Pulmonary artery endothelial cell (primary cell): ENCODE measurements at places on chromosomes 16 and 17. TPM values are rescaled to one million over a fixed set of nuclear protein-coding genes. Genes with fewer than 3 reads are reported as not detected.

DNA sequence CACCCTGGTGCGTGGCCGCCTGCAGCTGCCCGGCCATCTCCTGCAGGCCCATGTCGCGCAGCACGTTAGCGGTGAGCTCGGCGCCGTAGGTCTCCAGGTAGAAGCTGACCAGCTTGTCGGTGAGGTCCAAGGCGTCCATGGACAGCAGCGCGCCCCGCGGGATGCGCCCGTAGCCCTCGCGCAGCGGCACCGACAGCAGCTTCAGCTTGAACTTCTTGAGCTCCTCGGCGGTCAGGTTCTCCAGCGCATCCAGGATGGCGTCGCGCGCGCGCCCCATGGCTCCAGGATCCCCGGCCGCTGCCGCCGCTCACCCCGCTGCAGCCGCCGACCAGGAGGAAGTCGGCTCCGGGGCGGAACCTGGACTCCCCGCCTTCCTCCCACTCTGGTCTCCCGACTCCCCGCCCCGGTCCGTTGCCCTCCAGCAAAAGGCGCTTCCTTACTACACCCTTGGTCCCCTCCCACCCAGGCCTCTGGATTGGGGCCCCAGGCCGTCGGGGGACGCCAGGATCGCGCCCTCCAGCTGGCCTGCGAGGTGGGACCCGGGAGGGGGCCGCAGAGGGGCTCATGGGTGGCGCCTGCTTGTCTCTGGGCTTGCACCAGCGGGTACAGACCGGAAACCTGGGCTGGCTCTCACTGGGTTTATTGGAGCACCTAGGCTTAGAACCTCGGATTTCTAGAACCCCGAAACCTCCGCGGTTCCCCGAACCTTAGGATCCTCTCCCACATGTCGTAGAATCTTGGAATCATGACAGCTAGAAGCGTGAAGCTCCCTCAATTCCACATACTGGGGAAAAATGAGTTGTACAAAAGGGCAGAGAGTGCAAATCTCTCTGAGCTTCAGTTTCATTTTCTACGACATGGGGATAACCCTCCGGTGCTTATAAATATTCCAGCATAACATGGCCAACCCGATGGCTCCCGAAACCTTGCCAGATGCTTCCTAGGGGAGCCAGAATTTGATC is at the start of gene PYCARD:
Gene PYCARD, minus strand, starts transcription at position 347 of the 962 bp plus-strand sequence. Its CDS starts 70 bp downstream, at position 277.
- no peak for DNase-seq

Gene PRSS21
- 0.73 TPM in 1 of 2 replicates, not detected in the other for total RNA-seq

GRCh38 chr17:61383689-61384201 is 15.9 kb upstream of the TBX2 start:
- DNase-seq, result no peak

GRCh38 chr17:58330538-58330996 is 2.0 kb upstream of the TSPOAP1 start:
- no peak for DNase-seq

DNA sequence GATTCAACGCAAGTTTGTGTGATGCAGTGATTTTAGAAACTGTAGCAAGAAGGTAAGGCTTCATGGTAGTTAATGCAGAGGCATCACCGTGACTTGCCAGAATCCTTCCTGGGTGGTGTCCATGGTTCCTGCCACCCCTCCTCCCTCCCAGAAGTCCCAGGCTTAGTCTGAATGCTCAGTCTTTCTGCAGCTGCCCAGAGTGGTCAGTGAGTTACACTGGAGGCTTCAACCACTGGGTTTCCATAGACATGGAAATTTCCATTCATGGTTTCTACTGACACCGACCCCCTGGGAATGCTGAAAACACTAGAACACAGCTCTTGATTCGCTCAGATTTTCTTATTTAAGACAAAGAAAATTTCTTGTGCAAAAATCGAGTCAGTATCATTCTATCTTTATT is 159.4 kb upstream of the HSBP1 start:
- no peak for DNase-seq

Gene DNAI2
- total RNA-seq, result not detected in 2 replicates

Gene HOXB7
- total RNA-seq, result 0.11 and 0.59 TPM in 2 replicates

Gene ARHGDIG
- total RNA-seq, result 1.5 and 12.3 TPM in 2 replicates
